ENCODE measurements at places on chromosomes 1 and 21.

- DNase-seq = no peak
Measured at GRCh38 chr1:224430511-224431113, 4.0 kb downstream of the WDR26 start.

- peak; percentile 73 for DNase-seq
Measured at GRCh38 chr1:154324669-154325582, at the start of gene ATP8B2. Gene ATP8B2, plus strand, starts transcription at chr1:154325525. Its CDS starts 2,617 bp downstream, at chr1:154328142.

DNA sequence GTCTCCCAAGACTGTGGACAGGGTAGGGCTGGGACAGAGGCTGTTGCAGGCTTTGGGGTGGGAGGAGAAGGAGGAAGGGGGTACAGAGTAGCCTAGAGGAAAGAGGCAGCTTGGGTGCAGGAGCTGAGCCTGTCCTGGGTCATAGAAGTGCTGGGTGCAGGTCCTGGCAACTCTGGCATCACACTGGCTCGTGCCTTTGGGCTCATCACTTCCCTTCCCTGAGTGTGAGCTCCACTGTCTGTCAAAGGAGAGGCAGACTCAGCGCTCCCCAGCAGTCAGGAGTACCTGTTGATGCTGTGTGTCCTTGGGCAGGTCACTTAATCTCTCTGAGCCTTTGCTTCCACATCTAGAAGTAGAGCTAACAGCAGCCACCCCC is 157.1 kb downstream of the PTPRU start:
- DNase-seq = no peak

DNA sequence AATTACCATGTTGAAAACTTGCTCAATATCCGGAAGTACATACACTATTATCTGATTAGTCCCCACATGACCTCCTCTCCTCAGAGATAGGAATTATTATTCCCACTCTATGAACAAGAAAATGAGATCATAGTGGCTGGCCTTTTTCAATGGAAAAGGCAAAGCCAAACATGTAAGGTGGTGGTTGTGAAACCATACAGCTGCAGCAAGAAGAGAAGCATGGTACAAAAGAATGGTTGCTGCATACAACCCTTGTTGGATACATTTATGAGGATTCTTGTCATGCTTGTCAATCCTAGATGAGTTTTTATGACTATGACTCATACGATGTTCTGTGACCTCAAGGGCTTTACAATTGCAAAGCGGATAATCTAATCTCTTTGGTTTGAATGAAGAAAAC is 514.7 kb downstream of the PLPP3 start:
- no peak for DNase-seq

DNA sequence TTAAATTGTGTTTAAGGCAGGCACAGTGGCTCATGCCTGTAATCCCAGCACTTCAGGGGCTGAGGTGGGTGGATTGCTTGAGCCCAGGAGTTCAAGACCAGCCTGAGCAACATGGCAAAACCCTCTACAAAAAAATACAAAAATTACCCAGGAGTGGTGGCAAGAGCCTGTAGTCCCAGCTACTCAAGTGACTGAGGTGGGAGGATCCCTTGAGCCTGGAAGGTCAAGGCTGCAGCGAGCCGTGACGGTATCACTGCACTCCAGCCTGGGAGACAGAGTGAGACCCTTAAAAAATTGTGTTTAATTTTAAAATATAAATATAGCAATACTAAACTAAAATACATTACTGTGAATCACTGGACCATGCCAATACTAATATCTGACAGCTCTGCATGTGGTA is 42.8 kb downstream of the SORT1 start:
- DNase-seq = no peak

DNA sequence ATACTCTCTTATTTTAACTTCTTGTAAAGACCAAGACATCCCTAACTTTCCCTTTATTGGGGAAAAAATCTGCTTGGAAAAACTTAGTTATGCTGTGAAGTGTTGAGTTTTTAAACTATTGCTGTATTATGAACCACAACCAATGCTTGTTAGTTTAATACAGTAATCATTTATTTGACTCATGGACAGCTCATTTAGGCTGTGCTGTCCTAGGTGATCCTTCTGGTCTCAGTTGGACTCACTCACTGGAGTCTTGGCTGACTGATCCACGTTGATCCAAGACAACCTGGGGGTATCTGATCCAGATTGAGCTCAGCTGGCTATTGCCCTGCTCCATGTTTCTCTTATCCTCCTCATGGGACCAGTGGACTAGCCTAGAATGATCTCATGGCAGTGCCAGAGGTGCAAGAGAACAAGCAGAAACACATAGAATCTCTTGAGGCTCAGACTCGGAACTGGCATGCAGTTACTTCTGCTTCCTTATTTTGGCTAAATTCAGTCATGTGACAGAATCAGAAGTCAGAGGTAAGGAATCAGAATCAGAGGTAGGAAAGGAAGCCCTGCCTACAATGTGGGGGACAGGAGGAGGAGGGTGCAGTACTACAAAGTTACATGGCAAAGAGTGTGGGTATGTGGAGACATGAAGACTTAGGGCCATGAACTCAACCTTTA is 156.5 kb downstream of the FGGY start:
- DNase-seq = no peak
